Stimulated activated CD4-positive, alpha-beta T cell treated with anti-CD3 and anti-CD28 coated beads, Interleukin-1b, Interleukin-23, amount 100 ng/mL, for 24 hours (primary cell): ENCODE measurements at places on chromosomes 5 and 9.

DNA sequence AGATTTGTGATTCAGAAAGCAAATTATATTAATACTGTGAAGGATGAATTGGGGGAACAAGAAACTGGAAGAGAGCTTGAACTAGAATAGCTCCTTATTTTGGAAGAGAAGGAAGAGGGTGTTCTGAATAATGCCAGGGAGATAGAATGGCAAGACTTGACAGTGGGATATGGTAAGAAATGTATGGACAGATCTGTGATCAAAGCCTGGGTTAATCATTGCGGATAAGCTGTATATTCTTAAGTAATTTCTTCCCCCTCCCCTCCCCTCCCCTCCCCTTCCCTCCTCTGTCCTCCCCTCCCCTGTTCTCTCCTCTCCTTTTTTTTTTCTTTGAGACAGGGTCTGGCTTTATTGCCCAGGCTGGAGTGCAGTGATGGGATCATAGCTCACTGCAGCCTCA, 10.1 kb upstream of the IL6ST start:
- no peak for DNase-seq

- no peak for DNase-seq
Measured at GRCh38 chr5:155150012-155150411, 136.5 kb downstream of the KIF4B start.

GRCh38 chr9:93562157-93562556, 14.2 kb upstream of the PHF2 start:
- DNase-seq, result no peak

- no peak for DNase-seq
Measured at GRCh38 chr5:125390326-125390725, 643.9 kb upstream of the ZNF608 start.

DNA sequence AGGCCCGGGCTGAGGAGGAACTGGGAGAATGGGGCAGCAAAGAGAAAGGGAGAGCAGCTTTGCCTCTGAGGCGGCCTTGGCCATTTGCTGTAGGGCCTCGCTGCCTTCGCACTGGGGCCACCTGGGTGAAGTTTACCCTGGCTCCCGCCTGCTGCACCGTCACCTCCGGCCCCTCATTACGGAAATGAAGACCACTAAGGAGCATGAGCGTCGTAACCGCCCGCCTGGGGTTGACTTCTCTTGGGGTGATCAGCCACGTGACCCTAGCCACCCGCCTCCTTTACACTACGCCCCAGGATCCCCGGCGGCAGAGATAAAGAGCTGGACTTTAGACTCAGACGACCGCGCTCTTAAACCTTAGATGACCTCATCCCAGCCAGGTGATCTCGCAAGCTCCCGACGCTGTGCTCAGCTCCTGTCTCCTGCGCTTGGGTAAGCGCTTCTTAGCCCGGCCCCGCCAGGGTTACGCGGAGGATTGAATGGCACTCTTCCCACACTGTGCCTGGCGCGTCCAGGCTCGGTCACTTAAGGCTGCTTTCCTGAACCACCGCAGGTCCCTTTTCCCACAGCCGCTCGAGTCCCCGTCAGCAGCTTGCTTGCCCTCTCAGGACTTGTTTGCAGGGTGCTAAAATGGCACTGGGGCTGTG, 107.9 kb upstream of the LARP1 start:
- no peak for DNase-seq

DNA sequence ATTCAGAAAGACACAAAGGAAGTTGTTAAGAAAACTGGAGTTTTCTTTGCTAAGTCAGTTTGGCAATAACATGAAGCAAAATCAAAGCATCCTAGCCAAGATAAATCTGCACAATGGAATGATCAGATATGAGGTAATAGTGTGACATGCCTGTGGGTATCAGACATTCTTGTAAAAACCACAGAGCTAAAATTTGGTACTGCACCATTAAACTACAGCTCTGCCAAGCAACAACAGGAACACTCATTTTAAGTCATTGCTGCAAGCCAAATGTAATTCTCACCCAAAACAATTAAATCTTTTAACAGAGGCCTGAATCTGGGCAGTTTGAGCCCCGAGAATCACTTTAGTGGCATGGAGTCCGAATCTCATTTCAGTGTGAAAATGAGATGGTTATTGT, 96.6 kb downstream of the VCAN start:
- DNase-seq, result no peak

GRCh38 chr5:130243641-130244040, 339.4 kb downstream of the CHSY3 start:
- DNase-seq, result no peak

GRCh38 chr9:80797831-80798688, 891.3 kb downstream of the TLE1 start:
- DNase-seq, result no peak

GRCh38 chr9:4266602-4267001, 33.3 kb downstream of the GLIS3 start:
- no peak for DNase-seq

DNA sequence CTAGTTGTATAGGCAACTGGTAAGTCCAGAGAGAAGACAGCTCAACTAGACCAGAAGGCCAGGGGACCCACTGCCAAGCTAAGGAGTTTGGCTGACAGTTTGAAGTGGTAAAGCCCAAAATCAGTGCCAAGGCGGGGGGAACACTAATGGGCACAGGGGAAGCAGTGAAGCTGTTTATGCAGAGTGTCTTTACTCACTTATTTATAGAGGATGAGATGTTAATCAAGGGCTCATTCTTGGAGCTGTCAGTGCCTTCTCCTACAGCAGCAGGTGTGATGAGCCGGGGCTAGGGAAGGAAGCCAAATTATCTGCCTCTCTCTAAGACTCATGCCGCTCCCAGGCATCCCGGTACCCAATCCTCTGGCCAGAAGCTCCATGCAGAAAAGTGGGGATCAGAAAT, 75.2 kb upstream of the GALNT10 start:
- DNase-seq, result no peak

DNA sequence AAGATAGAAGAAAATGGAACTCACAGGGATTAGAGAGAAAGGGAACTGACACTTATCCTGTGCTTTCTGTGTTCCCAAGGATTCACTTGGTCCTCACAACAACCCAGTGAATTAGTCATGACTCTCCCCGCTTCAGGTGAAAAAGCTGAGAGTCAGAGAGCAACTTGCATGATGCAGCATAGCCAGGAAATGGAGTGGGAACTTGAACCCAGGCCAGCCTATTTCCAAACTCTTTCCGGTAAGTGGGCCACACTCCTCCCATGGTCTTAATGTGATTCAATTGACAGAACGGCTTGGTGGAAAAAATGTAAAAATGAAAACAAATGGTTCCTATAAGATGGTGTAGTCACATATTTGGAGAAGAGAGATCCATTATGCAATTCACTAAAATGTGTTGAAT, 45.9 kb upstream of the CEMIP2 start:
- DNase-seq, result no peak

DNA sequence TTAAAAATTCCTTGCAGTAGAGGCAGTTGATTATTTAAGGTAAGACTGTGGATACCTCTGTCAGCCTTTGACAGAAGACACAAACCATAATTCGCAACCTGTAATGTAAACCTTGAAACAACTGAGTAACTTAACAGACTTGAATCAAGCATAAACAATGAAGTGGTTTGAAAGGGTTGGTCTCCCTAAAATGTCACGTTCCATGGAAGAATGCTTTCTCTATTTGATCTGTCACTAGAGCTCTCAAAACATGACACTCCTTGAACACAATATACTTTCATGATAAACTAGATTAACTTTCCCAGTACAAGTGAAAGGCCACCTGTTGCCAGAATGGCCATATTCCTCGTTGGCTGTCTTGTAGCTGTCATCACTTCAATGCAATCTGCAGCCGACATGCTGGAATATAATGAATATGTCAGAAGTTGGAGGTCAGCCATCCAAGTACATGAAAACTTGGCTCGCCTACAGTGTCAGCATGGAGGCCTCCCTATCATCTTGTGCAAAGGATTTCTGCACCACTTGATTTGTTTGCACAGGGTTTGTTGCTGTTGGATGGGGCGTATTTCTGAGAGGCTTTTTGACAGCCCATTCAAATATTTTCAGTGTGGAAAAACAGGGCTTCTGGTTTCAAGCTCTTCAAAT, 228.0 kb downstream of the TLE4 start:
- no peak for DNase-seq

DNA sequence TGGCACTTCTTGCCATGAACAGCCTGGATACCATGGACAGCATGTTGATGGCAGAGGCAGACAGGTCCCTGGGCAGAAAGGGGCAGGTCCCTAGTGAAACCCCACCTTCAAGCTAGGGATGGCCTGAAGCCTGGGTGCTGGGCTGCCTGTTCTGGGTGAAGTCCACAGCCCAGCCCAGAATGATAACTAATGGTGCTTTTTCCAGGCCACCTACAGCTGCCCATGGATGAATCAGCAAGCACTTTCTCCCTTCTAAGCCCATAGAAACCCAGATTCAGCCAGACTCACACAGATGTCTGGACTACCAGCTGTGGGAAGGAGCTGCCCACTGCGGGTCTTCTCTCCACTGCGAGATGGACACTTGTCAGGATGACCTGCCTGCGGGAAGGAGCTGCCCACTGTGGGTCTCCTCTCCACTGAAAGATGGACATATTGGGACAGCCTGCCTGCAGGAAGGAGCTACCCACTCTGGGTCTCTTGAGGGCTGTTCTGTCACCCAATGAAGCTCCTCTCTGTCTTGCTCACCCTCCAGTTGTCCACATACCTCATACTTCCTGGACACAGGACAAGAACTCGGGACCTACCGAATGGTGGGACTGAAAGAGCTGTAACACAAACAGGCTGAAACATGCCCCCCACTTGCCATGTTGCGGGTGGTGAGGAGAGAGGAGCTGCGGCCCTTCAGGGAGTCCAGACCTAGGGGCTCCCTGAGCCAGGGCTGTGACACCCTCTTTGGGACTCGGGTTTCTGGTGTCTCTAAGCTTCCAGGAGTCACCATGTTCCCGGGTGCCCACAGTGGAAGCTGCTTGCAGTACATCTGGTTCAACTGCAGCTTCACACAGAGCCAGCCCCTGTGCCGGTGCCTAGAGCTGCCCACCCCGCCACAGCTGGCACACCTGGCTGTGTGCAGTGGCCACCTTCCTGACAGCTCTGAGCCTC, 60.7 kb upstream of the SYNPO start:
- DNase-seq, result no peak

DNA sequence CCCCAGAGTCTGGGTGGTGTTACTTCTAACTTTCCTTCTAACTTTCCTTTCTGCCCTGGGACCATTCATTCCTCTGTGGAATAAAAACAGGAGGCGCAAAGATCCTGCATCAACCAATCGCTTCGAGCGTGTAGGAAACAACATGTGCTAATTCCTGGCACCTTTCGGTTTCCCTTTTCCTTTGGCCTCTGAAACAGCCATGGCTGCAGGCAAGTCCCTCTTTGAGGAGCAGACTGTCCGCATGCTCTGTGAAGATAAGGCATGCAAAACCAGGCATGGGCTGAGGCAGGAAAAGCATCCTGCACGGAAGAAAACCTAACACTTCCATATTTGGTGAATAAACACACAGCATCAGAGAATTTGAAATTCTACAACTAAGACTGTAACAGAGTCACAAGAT, 128.3 kb downstream of the HSD17B3 start:
- DNase-seq, result no peak

- DNase-seq, result no peak
Measured at GRCh38 chr9:127788337-127789011, 2.6 kb downstream of the CDK9 start.

GRCh38 chr9:30301271-30301963, 2083.0 kb upstream of the ACO1 start:
- DNase-seq, result no peak
